Hepatic stellate cell (primary cell): ENCODE measurements at places on chromosomes 4 and X.

GRCh38 chrX:136200466-136200865, 50.7 kb downstream of the MAP7D3 start:
- no peak for DNase-seq

- no peak for DNase-seq
Measured at GRCh38 chrX:24099394-24099793, 44.6 kb downstream of the EIF2S3 start.

- no peak for DNase-seq
Measured at GRCh38 chrX:129609395-129609794, 45.4 kb downstream of the APLN start.

- no peak for DNase-seq
Measured at GRCh38 chr4:71380788-71381187, 42.0 kb downstream of the SLC4A4 start.

GRCh38 chr4:3369781-3370674, 71.7 kb upstream of the HGFAC start:
- DNase-seq, result peak; percentile 95

- no peak for DNase-seq
Measured at GRCh38 chr4:142265946-142266345, 580.2 kb downstream of the INPP4B start.

DNA sequence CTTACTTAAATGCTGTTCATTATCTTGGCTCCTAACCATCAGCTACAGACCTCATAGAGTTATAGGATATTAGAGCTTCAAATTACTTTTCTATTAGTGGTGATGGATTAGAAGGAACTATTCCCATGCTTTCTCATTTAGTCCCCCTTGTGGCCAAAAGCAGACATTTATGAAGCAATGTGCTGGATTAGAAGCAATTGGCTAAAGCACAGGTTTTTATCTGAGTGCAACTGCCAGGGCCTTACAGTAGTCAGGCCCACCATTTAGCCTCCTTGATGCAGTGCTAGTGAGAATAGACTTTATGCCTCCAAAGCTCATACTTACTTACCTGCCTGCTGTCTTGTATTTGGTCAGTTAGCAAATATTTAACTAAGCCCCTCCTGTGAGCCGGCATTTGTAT, 93.0 kb downstream of the TSPAN7 start:
- no peak for DNase-seq

DNA sequence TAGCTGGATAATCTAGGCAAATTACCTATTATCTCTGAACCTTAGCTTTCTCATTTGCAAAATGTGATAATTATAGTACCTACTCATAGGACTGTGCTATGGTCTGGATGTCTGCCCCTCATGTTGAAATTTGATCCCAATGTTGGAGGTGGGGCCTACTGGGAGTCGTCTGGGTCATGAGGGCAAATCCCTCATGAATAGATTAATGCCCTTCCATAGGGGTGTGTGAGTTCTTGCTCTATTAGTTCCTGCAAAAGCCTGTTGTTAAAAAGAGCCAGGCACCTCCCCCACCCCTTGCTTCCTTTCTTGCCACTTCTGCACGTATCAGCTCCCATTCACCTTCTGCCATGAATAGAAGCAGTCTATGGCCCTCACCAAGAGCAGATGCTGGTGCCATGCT, 73.9 kb downstream of the SERTM2 start:
- no peak for DNase-seq

DNA sequence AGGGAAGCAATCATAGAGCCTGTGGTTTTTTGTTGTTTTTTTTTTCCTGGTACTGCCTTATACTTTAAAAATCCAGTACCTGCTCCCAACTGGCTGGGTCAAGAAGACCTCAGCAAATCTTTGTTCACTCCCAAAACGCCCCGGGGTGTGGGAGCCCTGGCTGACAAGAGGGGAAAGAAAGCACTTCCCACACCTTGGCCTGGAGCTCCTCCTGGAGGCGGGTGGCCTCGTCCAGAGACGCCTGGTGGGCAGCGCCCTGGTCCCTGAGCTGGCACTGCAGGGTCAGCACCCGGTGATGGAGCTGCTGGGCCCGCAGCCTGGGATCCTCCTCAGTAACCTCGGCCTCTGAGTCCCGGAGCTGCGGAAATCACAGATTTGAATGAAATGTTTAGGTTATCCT, 38.2 kb downstream of the C4orf50 start:
- DNase-seq, result no peak

- no peak for DNase-seq
Measured at GRCh38 chr4:179398414-179398813, 1956.2 kb upstream of the AGA start.

GRCh38 chr4:53015681-53016080, 153.6 kb downstream of the RASL11B start:
- DNase-seq, result no peak

DNA sequence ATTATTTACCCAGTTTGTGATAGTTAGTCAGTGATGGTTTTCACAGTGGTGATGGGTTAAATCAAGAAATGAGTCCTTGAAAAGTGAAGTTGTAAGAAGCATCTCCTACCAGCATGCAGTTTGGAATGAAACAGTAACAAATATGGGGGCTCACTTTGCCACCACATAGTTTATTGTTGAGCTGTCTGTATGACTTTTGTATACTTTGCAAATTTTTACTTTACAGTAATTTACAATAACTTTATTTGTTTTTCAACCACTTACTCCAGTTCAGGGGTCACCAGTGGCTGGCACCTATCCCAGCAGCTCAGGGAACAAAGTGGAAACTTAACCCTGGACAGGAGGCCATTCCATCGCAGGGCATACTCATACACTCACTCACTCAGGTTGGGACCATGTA, 64.5 kb upstream of the ANKRD50 start:
- no peak for DNase-seq

GRCh38 chr4:88880501-88881226, 176.3 kb downstream of the FAM13A start:
- no peak for DNase-seq

- no peak for DNase-seq
Measured at GRCh38 chr4:183478926-183479325, 25.9 kb upstream of the ING2 start.

- peak; percentile 75 for DNase-seq
Measured at GRCh38 chr4:128528793-128529553, 241.4 kb upstream of the PGRMC2 start.

- DNase-seq, result no peak
Measured at GRCh38 chr4:94341481-94342370, 910 bp downstream of the HPGDS start.

GRCh38 chrX:74242050-74242449, 61.9 kb upstream of the ZCCHC13 start:
- peak; percentile 16 for DNase-seq

DNA sequence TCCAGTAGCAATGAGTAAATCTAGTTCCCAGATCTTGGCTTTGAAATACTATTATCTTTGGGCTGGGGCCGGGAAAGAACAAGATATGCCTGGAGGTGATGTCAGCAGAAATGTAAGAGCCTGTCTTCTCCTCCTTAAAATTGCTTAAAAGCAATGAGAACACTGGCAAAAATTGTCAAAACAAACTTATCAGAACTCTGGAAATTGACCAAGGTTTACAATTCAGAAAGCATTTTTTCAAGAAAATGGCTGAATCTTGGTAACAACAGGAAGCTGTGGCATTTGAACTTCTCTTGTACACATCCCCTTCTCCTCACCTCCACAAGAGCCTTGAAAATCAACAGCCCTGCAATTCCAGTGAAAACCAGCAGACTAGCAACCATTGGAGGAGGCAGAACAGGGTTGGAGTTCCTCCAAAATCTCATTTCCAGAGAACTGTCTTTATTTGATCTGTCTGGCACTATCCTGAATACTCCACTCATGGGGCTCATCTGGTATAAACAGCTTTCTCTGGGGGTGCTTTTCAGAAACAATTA, 13.5 kb downstream of the TIMP1 start:
- peak; percentile 53 for DNase-seq

DNA sequence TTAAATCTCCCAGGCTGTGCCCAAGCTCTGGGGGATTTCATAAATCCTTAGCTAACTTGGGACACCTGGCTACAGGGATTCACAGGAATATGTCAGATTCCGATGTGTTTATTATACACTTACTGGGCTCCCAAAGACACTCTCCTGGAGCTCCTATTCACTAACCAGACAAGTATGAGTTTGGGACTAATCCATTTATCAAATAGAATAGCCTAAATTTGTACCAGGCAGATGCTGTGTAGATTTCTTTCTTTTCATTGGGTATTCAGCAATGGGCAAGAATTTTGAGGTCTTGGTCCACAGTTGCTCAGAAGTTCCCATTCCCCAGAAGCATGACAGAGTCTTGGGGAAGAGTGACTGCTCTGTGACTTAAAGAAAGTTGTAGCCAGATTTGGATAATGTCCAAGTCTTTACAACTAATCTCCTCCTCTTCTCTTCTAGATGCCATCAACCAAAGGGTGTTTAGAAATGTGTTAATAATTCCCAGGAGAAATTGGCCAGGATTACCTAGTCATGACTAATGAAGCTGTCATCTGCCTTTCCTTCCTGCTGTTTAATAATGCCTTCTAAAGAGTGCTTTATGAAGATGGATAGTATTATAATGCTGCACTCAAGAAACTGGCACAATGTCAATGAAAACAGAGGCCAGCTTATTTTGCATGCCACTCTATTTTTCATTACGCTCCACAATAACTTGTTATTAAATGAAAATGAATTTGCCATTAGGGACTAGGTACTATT, 120.9 kb downstream of the CHIC2 start:
- no peak for DNase-seq

GRCh38 chr4:183522821-183523220, 18.0 kb downstream of the ING2 start:
- no peak for DNase-seq

- no peak for DNase-seq
Measured at GRCh38 chrX:153831429-153832150, 1.2 kb upstream of the PDZD4 start.

DNA sequence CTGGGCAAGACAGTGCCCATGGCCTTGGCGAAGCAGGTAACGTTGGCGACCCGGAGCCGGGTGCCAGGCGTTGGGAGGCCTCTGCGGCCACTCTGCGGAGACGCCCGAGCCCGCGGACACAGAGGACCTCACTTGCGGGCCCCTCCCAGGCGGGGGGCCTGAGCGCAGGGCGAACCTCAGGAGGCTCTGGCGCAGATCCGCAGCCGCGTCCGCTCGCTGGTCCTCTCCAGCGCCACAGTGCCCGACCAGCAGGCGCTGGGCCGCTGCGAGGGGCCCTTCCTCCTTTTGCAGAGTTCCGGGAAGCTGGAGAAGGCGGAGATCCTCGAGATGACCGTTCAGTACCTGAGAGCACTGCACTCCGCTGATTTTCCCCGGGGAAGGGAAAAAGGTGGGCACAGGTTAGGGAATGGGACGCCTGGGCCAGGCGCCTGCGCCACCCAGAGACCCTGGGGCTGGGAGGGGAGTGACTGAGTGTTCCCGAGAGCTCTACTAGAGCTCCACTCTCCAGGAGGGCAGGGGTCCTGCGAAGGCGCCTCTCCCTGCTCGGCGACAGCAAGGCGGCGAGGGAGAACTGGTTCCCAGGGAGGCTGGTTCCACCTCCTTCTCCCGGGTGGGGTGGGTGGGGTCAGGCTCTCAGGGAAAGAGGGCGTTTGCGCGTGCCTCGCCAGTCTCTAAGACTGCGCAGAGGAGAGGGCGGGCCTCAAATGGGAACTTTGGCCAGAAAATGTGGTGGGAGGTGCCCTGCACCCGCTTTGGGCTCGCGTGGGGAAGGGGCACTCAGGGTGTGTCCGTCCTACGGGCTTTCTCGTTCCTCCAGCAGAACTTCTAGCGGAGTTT, 1.4 kb downstream of the HELT start:
- no peak for DNase-seq

DNA sequence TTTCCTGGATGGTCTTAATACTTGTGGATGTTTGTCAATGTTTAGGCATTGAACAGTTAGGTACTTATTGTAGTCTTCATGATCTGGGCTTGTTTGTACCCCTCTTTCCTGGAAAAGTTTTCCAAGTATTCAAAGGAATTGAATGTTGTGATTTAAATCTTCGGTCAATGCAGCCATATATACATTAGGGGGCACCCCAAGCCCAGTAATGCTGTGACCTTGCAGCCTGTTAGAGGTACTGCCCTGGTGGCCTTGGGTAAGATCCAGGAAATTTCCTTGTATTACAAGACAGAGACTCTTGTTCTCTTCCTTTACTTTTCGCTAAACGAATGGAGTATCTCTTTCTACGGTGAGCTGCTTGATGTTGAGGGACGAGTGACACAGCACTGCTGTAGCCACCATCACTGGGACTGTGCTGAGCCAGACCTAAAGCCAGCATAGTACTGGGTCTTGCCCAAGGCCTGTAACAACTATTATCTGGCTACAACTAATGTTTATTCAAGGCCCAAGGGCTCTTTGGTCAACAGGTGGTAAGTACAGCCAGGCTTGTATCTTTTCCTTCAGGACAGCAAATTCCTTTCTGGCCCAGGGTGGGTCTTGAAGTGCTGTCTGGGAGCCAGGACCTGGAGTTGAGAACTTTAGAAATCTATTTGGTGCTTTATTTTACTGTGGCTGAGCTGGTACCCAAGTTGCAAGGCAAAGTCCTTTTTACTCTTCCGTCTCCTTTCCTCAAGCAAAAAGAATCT, 118.3 kb upstream of the ATOH1 start:
- no peak for DNase-seq

GRCh38 chr4:52576961-52577623, 82.0 kb downstream of the USP46 start:
- DNase-seq, result no peak

- no peak for DNase-seq
Measured at GRCh38 chr4:122458625-122459024, 2.1 kb upstream of the IL2 start.

GRCh38 chr4:170465429-170465828, 375.7 kb upstream of the AADAT start:
- no peak for DNase-seq

DNA sequence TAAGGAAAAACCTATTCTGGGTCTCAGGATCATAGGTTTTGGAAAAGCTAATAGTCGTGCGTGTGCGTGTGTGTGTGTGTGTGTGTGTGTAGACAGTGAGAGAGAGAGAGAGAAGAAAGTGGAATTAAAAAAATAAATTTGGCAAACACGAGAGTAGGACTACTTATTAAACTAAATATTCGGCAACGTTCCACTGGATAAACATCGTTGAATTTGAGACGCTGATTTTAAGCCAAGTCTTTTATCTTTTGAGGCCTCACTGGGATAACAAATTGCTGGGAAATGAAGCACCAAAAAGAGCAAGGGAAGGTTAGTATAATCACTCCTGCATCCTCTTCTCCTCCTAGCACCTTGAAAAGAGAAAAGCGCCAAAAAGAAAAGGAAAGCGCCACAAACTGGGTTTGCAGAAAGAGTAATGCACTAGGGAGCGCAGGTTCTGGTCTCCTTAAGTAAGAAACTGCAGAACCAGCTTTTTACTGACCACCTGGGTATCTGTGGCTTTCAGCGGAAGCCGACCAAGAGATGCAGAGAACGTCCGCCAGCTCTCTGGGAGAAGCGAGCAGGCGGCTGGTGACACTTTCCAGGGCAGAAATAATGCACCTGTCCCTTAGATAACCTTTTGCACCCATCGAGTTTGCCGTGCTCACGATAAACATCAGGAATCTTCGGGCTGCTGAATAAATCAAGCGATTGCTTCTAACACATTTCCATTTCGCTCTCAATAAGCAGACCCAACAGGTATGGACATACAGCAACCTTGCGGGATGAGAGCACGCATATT, 3.4 kb downstream of the ATOH1 start:
- no peak for DNase-seq
